Activated CD4-positive, alpha-beta memory T cell treated with anti-CD3 and anti-CD28 coated beads, Interleukin-2, amount 10 ng/mL, durations not matched to agents 7 days and 5 days (primary cell): ENCODE measurements at places on chromosomes 3 and 15.

- H3K27ac ChIP-seq, result no peak overlapping the region
- peaks cover 28% of the 10 kb centered on the region for H3K27me3 ChIP-seq
- H3K4me1 ChIP-seq, result no peaks in the 10 kb centered on the region
Observed at GRCh38 chr15:59873644-59874272, 130.4 kb upstream of the FOXB1 start.

- H3K4me3 ChIP-seq, result no peak overlapping the region
- no peaks in the 10 kb centered on the region for H3K4me1 ChIP-seq
- H3K27ac ChIP-seq, result no peak overlapping the region
- no peaks in the 10 kb centered on the region for H3K27me3 ChIP-seq
- DNase-seq, result no peak
Observed at GRCh38 chr3:196835086-196835485, 32.6 kb upstream of the SENP5 start.

DNA sequence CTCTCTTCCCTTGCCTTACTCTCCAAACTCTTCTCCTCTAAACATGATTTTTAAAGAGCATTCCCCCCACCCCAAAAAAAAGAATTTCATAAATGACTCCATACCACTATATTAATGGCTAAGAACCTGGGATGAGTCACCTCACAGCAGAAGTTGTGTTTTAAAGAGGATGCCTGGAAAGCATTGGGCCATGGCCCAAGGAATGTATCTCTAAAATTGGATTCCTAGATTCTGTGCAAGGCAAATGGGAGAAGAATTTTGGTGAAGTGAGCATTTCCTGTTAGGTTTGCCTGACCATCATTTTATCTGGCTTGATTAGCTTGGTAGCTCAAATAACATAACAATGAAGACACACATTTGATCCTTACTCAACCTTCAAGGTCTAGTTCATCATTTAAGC lies 251.4 kb downstream of the NR1D2 start:
- H3K36me3 ChIP-seq, result no peaks in the 10 kb centered on the region
- no peak for DNase-seq
- no peak overlapping the region for H3K27ac ChIP-seq
- H3K4me1 ChIP-seq, result no peaks in the 10 kb centered on the region
- no peak overlapping the region for H3K4me3 ChIP-seq
- H3K27me3 ChIP-seq, result peaks cover 4% of the 10 kb centered on the region

DNA sequence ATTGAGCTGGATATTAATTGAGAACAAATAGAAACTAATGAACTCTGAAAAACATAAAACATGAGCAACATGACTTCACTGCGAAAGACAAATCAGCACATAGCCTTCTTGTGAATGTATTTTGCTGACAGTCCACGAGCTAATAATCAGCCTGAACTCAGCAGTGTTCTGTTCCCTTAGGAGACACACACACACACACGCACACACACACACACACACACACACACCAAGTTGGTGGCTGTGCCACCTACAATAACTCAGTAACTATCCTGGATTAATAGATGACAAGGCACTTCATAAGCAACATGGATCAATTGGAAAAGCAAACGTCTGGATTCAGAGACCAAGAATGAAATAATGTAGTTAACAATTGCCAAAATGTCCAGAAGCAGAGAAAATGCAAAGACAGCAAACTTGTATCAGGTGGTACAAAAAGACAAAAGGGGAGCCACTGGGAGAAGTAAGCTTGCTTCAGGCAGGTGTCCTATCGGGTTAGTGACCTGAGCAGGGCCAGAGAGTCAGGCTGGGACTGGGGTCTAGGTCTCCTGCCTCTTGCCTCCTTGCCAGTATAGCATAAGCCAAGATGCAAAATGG lies 20.5 kb upstream of the UBE2Q2 start:
- no peak for DNase-seq
- H3K36me3 ChIP-seq, result no peaks in the 10 kb centered on the region
- no peak overlapping the region for H3K27ac ChIP-seq
- no peak overlapping the region for H3K4me3 ChIP-seq
- H3K4me1 ChIP-seq, result peaks cover 18% of the 10 kb centered on the region

DNA sequence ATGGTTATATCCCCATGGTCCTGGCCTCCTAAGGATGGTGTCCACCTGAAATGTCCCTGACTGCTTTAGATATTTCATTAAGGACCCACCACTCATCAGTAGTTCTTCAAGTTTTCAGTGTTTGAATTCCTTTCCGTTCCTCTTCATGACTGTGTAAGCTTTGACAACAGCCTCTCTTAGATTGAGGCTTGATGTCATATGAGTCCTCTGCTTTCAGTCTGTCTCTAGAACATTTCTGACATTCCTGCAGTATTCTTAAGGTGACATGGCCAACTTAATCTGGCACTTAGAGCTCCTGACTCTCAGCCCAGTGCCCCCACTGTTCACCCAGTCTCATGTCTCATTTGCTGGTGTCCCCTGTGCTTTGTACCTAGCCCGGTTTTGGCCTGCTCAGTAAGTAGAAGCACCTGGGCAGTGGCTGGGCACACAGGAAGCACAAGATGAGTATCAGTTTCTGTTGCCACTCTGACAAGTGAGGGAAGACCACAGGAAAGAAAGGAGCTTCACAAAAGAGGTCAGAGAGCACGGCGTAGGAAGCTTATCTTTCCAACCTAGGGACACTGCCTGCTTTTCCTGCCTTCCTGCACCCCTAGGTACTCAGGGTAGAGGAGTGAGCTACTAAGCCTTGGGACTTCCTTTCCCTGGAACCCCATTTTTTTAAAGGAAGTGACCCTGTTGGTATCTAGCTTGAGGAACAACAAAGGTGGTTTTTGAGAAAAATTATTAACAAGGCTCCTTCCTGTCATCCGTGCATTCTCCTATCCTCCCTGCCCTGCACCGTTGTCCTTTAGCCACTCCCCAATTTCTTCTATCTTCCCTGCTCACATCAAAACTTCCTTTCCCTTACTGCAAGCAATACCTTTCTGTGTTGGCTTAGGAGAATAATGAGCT lies 103.1 kb downstream of the KLHL25 start:
- H3K36me3 ChIP-seq, result peaks cover 63% of the 10 kb centered on the region
- H3K27me3 ChIP-seq, result no peaks in the 10 kb centered on the region
- H3K27ac ChIP-seq, result peak overlapping the region; percentile 99
- DNase-seq, result peak; percentile 59
- H3K4me1 ChIP-seq, result peaks cover 72% of the 10 kb centered on the region

- no peak overlapping the region for H3K27ac ChIP-seq
- H3K36me3 ChIP-seq, result no peaks in the 10 kb centered on the region
- peaks cover 5% of the 10 kb centered on the region for H3K4me1 ChIP-seq
- no peak for DNase-seq
- peak overlapping the region; percentile 37 for H3K4me3 ChIP-seq
Observed at GRCh38 chr3:84959470-84960271, 882 bp downstream of the CADM2 start.

DNA sequence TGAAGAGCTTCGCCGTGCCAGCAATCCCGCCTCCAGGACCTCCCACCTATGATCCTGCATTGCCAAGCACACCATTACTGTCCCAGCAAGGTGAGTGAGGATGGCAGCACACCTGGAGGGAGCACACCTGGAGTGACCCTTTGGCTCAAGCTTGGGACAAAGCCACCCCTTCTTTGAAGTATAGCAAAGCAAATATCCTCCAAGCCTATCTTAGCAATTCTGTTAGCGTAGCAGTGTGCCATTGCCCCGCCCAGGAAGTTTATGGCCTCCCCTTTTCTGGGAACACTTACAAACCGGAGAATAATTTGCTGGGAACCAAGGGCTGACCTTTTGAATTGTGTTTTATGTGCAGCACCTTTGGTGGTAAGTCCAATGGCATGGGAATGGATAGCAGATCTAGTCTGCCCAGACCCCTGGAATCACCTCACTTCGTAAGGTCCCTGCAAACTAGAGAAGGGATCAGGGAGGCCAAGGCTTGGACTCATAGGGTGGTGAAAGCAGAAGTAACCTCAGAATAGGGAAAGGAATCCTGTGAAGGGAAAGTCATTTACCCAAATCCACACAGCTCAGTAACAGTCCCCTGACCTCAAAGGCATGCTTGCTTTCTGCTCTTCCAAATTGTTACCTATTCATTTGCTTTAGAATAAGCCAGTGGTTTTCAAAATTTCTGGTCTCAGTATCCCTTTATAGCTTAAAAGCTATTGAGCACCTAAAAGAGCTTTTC lies 70.1 kb downstream of the HCN4 start:
- no peak overlapping the region for H3K4me3 ChIP-seq
- no peaks in the 10 kb centered on the region for H3K36me3 ChIP-seq

DNA sequence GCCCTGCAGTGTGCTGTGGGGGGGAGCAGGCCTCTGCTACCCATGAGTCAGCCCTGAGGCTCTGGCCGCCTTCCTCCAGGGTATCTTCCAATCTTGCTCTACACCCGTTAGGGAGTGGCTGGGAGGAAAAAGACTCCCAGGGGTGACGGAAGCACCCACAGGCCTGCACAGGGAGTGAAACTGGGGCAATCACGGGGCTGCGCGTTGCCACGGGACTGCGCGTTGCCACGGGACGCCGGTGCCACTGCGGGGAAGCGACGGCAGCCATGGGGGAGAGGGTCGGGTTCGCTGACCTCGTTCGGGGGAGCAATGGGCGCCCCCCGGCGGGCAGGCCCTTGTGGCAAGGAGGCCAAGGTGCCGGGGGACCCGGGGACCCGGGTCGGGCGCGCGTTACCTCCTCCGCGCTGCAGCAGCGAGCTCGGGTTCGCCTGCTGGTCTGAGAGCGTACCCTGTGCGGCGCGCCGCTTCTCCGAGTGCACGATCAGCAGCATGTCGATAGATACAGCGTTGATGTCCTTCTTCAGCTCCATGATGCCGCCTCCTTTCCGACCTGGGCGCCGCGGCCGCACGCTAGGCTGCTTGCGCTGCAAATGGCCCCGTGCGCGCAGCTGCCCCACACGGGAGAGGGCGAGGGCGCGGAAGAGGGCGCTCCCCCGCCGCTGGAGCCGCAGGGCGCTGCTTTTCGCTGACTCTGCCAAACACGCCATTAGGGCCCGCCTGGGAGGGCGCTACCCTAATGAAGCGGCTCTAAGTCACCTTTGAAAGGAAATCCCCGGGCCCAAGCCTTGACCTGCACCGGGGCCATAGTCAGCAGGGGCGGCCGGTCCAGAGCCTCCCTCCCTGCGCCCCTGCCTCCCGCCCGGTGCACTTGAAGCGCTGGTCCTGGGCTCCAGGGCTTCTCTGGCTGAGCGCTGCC lies at the start of gene KY:
Gene KY (minus strand): TSS at position 592 of the 916 bp plus-strand sequence. CDS start 62 bp downstream, at position 530.
- no peak within 1 kb of the TSS for H3K4me3 ChIP-seq
- H3K27ac ChIP-seq, result no peak within 1 kb of the TSS
- H3K4me1 ChIP-seq, result no peaks in the 10 kb centered on the region
- peaks cover 20% of the 10 kb centered on the region for H3K27me3 ChIP-seq
- H3K36me3 ChIP-seq, result no peaks in the 10 kb centered on the region

DNA sequence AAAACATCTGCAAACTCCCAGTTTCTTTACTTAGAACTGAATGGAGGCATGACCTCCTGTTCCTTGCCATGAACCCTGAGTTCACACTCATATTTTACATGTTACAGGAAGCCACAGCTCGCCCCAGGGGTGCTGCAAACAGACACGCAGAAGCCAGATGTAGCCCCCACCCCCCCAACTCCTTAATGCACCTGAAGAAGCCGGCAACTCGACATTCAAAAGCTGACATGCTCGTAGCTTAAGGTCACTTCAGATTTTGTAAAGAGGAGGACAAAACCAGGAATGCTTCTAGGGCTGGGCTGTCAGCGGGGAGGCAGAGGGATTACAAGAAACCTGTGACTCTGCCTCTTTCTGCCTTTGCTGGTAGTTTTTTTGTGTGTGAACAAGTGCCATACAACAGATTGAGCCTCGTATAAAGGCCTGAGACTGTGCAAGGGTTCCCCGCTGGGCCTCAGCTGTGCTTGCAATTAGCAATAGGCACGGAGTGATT lies 42.0 kb upstream of the FEZF2 start:
- H3K36me3 ChIP-seq, result no peaks in the 10 kb centered on the region
- H3K27ac ChIP-seq, result no peak overlapping the region
- no peaks in the 10 kb centered on the region for H3K4me1 ChIP-seq

GRCh38 chr15:47991357-47991756 lies 129.4 kb upstream of the SLC24A5 start:
- no peak overlapping the region for H3K4me3 ChIP-seq
- peaks cover 9% of the 10 kb centered on the region for H3K27me3 ChIP-seq
- no peak overlapping the region for H3K27ac ChIP-seq
- H3K4me1 ChIP-seq, result no peaks in the 10 kb centered on the region
- no peak for DNase-seq

GRCh38 chr3:130093741-130094391 lies 12.2 kb downstream of the ALG1L2 start:
- H3K4me1 ChIP-seq, result peaks cover 45% of the 10 kb centered on the region
- DNase-seq, result peak; percentile 62
- H3K27ac ChIP-seq, result peak overlapping the region; percentile 81
- H3K36me3 ChIP-seq, result no peaks in the 10 kb centered on the region
- H3K27me3 ChIP-seq, result no peaks in the 10 kb centered on the region

- no peak overlapping the region for H3K4me3 ChIP-seq
- no peaks in the 10 kb centered on the region for H3K4me1 ChIP-seq
- no peaks in the 10 kb centered on the region for H3K36me3 ChIP-seq
- H3K27ac ChIP-seq, result no peak overlapping the region
- H3K27me3 ChIP-seq, result peaks cover 11% of the 10 kb centered on the region
Observed at GRCh38 chr3:18046131-18046915, 303.9 kb upstream of the TBC1D5 start.

DNA sequence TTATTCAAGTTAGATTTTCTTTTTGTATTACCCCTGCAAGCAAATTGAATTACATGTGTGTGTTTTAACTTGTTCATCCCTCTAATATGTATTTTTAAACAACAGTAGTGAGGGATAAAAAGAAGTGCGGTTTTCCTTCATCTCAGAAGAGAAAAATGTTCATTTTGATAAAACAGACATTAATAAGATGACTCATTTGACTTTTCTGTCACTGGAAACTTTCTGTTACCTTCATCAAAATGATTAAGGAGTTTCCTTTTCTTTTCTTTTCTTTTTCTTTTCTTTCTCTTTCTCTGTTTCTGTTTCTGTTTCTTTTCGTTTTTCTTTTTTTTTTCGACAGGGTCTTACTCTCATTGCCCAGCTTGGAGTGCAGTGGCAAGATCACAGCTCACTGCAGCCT lies 53.0 kb downstream of the ECT2 start:
- H3K4me3 ChIP-seq, result peak overlapping the region; percentile 3
- peak overlapping the region; percentile 11 for H3K27ac ChIP-seq
- DNase-seq, result no peak
- H3K4me1 ChIP-seq, result peaks cover 14% of the 10 kb centered on the region
- H3K36me3 ChIP-seq, result peaks cover 64% of the 10 kb centered on the region

- peaks cover 55% of the 10 kb centered on the region for H3K36me3 ChIP-seq
- DNase-seq, result no peak
- H3K4me1 ChIP-seq, result peaks cover 9% of the 10 kb centered on the region
- no peaks in the 10 kb centered on the region for H3K27me3 ChIP-seq
Observed at GRCh38 chr15:72249142-72249810, 18.3 kb upstream of the PKM start.

GRCh38 chr3:53043738-53044137 lies 2.1 kb downstream of the SFMBT1 start:
- DNase-seq, result no peak
- H3K4me1 ChIP-seq, result peaks cover 52% of the 10 kb centered on the region
- peak overlapping the region; percentile 91 for H3K4me3 ChIP-seq
- H3K36me3 ChIP-seq, result peaks cover 9% of the 10 kb centered on the region
- peak overlapping the region; percentile 98 for H3K27ac ChIP-seq

DNA sequence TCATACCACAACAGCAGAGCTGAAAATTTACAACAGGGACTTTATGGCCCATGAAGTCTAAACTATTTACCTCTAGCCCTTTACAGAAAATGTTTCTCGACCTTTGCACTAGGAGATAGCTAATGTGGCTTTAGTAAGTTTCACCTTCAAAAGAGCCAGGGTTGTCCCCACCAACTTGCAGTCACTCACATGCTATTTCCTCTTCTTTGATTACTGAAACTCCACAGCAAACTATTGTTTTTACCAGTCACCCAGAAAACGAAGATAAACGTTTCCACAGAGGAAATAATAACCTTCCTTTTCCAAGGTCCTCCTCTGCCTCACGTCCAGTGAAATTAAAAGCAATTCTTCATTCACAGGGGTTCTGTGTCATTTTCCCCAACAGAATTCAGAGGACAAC lies 48.2 kb downstream of the WWTR1 start:
- no peaks in the 10 kb centered on the region for H3K36me3 ChIP-seq
- no peak for DNase-seq
- peaks cover 9% of the 10 kb centered on the region for H3K27me3 ChIP-seq
- H3K27ac ChIP-seq, result no peak overlapping the region
